ENCODE measurements at places on chromosomes 13 and 19.

- DNase-seq = no peak
Measured at GRCh38 chr13:100129605-100130004, 40.7 kb downstream of the PCCA start.

DNA sequence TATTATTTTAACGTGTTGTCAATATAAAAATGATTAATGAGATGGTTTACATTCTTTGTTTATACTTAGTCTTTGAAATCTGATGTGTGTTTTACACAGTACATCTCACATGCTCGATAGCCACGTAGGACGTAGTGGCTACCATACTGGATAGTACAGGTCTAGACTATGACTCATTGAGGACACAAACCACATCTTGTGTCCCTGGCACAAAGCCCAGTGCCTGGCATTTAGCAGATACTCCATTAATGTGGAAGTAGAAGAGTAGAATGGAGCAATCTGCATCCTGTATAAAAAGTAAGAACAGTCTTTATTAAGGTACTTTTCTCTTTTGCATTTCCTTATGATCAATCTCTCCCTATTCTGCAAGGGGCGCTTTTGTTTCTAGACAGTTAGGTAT, 49.0 kb upstream of the FRY start:
- peak; percentile 78 for DNase-seq

- DNase-seq = no peak
Measured at GRCh38 chr13:76024151-76024550, 388.0 kb downstream of the LMO7 start.

DNA sequence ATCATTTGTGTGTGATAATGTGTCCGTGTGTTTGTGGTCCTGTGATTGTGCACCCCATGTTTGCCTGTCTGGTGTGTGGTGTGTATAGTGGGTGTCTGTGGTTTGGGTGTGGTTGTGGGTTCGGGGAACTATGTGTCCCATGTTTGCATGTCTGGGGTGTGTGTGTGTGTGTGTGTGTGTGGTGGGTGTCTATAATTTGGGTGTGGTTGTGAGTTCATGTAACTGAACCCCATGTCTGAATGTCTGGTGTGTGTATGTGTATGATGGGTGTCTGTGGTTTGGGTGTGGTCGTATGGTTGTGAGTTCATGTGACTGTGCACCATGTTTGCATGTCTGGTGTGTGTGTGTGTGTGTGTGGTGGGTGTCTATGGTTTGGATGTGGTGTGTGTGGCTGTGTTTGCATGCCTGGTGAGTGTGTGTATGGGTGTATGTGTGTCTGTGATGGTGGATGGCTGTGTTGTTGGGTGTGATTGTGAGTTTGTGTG, 11.1 kb upstream of the NFIX start:
- no peak for DNase-seq

DNA sequence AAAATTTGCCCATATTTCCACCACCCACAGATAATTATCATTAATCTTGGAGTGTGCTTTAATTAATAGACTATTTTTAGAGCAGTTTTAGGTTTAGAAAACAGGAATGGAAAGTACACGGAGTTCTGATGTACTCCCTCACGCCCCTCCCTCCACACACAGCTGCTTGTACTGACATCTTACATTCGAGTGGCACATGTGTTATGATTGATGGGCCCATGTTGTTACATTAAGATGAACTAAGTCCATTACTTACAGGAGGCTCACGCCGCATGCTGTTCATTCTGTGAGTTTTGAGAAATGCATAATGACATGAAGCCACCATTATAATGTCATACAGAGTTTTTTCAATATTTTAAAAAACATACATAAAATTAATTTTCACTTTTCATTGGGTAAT, 1.2 kb upstream of the SPATA13 start:
- no peak for DNase-seq
